Stimulated activated CD8-positive, alpha-beta memory T cell treated with anti-CD3 and anti-CD28 coated beads, Interleukin-4, amount 100 ng/mL, for 4 hours (primary cell): ENCODE measurements at places on chromosomes 2 and 18.

GRCh38 chr18:69196336-69196735, 204.4 kb upstream of the DOK6 start:
- DNase-seq: no peak

DNA sequence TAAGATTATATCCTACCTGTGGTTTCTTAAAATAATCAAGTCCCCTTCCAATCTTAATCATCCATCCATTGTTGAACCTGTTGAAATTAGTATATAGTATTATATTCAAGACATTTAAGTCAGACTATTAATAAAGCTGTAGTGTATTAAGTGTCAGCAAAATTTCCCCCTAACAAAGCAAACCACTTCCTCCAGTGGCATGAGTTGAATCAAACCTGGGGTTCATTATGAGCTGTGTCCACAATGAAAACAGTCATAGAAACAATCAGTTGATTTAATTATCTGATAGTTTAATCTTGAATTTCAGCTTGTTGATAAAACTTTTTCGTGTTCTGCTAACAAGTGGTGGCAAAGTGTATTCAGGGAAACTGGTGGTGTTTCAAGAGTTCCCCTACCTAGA, 11.3 kb downstream of the MITD1 start:
- no peak for DNase-seq

DNA sequence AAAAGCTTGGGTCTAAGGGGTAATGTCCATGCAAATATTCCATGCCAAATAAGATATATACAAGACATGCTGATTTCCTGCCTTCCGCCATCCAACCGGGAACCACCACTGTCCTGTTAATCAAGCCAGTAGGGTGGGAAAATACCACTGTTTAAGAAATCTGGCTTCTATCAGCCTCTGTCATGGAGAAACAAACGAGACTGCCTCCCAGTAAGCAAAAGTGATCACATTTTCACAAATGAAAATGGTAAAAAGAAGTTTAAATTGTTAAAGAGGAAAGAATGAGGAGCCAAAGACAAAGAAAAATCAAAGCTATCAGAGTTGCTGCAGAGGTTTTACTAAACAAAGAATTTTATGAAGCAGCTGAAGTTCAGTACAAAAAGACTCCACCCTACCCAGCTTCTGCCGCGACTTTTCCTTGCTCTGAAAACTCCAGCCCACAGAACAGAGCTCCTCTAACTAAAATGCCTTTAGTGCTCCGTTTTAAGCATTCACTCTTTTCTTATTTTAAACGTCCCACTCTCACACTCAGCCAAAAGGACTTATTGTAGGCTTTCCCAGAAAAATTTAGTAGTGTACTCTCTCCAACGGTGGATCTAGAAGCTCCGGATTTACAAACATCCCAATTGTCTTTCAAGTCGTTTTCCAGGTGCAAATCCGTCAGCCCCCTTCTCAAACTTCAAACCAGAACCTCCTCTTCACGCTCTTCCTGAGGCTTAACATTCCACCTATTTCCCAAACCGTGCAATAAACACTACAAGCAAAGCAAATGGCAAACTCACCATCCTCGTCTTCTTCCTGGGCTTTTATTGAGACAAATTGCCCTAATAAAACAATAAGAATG, 613 bp downstream of the COL5A2 start:
- no peak for DNase-seq

DNA sequence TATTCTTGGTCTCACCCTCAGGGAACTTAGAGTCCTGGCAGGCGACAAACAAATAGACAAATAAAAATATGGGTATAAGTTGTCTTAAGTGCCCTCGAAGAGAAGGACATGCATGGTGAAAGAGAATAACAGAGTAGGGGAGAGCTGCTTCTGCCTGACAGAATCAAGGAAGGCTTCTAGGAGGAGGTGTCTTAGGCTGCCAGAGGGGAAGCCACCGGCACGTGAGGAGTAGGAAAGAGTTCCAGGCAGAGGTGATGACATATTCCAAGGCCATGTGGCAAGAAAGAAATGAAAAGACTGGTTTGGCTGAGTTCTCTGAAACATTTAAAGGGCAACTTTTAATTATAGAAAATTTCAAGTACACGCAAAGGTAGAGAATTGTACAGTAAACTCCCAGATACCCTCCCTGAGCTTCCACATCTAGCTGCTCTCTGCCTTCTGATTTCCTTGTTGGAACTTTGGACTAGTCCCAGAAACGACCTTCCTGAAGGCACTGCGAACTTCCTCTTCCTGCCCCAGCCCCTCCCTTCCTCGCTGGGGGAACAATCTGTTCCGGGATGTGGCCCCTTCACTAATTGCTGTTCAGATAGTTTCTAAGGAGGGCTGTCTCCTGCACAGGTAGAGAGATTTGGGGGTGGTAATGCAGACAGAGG, 91.7 kb downstream of the DYSF start:
- DNase-seq: no peak

DNA sequence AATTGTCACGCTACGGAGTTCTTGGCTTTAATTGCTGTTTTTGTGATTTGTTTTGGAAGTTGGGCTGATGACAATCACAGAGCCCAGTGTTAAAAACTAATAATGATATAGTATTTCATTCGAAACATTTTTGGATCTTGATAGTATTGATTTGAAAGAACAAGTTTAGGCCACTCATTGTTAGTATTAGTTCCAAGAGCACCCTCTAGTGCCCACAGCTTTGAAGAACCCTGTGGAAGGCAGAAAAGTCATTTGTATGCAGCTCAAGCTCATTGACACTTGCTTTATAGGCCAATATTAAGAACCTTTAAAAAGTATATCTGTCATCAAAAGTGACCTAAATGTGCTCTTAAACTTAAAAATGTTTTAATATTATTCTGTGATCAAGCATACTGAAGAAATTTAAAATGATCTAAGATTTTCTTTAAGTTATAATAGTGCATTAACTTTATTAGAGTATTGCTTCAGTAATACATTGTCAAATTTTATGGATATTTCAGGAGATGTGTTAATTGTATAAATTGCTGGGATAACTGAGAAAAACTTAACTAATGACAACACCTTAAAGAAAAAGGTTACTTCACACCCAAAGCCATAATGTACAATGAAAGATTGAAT, 191.0 kb downstream of the GRB14 start:
- DNase-seq: no peak

- DNase-seq: no peak
Measured at GRCh38 chr18:41529093-41529492, 425.9 kb upstream of the PIK3C3 start.

DNA sequence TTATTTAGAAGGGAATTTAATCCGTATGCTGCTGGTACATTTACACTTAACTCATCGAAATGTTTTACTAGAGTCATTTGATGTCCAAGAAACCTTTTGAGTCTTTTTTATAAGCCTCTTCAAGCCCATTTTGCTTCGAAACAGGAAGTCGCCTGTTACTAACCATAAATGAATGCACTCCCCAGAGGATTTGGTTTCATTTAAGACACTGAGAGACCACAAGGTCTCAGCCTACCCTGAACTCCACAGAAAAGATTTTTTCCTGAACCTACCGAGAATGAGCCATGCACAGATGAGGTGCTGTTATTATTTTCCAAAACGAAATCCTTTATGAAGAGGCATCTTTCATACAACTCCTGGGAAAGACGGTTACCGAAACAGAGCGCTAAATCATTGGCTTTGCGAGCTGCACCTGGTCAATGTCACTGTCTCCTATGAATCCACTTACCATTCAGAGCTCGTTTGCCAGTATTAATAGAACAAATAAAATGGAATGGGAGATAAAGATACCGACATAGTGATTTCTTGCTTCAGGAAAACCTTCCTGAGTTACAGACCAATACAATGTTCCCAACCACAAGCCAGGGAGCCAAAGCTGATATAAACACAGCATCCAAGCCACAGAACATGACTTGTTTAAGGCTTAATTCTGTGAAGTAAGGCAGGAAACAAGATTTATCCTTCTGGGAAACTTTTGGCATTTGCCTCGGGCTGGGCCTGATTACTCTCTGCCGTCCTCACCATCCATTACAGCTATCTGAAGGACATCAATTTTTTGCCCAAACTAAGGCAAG, 382.1 kb downstream of the OSR1 start:
- DNase-seq: no peak

GRCh38 chr18:56891870-56892269, 240.7 kb downstream of the WDR7 start:
- DNase-seq: no peak

DNA sequence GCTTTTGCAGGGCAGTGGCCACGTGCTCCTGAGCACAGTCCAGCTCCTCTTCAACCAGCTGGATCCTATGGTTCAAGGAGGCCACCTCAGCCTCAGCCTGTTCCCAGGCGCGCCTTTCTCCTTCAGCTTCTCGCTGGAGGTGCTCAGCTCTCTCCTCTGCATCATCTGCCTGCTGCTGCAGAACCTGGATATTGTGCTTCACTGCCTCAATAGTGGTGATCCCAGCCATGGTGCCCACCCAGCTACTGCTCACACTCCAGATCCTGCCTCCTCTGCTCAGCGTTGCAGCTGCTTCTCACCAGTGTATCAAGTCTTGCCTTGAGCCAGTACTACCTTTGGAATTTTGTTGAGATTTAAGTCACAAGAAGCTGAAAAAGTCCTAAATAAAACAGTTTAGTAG, 67.9 kb downstream of the ASXL2 start:
- DNase-seq: no peak

- no peak for DNase-seq
Measured at GRCh38 chr2:23235292-23235691, 149.7 kb upstream of the KLHL29 start.

DNA sequence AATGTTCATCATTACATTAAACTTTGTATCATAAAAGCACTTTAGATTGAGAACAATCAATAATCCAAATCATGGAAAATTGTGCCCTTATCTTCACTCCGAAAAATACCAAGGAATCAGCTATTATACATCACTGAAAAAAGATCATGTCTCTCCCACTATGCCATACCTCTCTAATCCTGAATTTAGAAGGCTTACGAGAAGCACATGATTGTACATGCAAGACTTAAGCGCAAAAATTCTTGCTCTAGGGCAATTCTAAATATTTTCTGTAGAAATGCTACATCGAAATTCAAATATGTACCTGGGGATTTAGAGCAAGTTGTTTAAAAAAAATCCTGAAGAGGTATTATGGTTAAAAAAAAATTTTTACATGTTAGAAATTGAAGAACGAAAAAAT, 1.3 kb downstream of the CYTIP start:
- DNase-seq: no peak

DNA sequence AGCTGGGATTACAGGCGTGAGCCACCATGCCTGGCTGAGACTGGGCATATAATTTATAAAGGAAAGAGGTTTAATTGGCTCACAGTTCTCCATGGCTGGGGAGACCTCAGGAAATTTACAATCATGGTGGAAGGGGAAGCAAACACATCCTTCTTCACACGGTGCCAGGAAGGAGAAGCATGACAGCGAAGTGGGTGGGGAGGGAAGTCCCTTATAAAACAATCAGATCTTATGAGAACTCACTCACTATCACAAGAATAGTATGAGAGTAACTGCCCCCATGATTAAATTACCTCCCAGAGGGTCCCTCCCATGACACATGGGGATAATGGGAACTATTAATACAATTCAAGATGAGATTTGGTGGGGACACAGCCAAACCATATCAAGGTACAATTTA, 7.8 kb upstream of the LCLAT1 start:
- DNase-seq: no peak

GRCh38 chr2:159573846-159574606, 42.3 kb downstream of the BAZ2B start:
- DNase-seq: no peak
